ENCODE measurements at places on chromosomes 3 and 15. TPM values are rescaled to one million over a fixed set of nuclear protein-coding genes. Genes with fewer than 3 reads are reported as not detected.

Gene CCR9
- total RNA-seq, result not detected

Gene TM6SF1
- total RNA-seq, result not detected

Gene PLA2G4D
- not detected for total RNA-seq

Gene ROBO2
- total RNA-seq, result 1.2 TPM

Gene GPR171
- total RNA-seq, result not detected

Gene GP9
- not detected for total RNA-seq

Gene LRIG1
- 3.9 TPM for total RNA-seq

Gene TARS3
- 10.0 TPM for total RNA-seq

Gene PLIN1
- 0.41 TPM for total RNA-seq

Gene ADGRG7
- not detected for total RNA-seq

Gene CIDEC
- not detected for total RNA-seq

Gene TMCO5A
- total RNA-seq, result 0.49 TPM

Gene SLC28A1
- total RNA-seq, result not detected

Gene C3orf62
- total RNA-seq, result 2.9 TPM

Gene CDHR4
- total RNA-seq, result 0.09 TPM

Gene JMJD7
- 3.1 TPM for total RNA-seq

Gene ECE2
- total RNA-seq, result not detected

Gene LEKR1
- 0.81 TPM for total RNA-seq

Gene SLC6A11
- not detected for total RNA-seq

Gene PTPRG
- total RNA-seq, result 27.6 TPM

Gene GPR176
- 49.7 TPM for total RNA-seq

Gene GABRB3
- total RNA-seq, result 2.2 TPM

Gene OGG1
- 32.1 TPM for total RNA-seq

Gene AHSG
- not detected for total RNA-seq

Gene LRRC49
- 25.2 TPM for total RNA-seq

Gene CNTN6
- total RNA-seq, result 1.3 TPM

Gene ARNT2
- total RNA-seq, result 9.4 TPM

Gene NTRK3
- 19.6 TPM for total RNA-seq

Gene SERPINI2
- total RNA-seq, result not detected

Gene PLCH1
- 0.09 TPM for total RNA-seq

Gene RRP9
- 16.9 TPM for total RNA-seq

Gene HCN4
- not detected for total RNA-seq

Data from fibroblast of the aortic adventitia (primary cell).